MM.1S (cell line): ENCODE measurements at places on chromosomes 1 and 21.

DNA sequence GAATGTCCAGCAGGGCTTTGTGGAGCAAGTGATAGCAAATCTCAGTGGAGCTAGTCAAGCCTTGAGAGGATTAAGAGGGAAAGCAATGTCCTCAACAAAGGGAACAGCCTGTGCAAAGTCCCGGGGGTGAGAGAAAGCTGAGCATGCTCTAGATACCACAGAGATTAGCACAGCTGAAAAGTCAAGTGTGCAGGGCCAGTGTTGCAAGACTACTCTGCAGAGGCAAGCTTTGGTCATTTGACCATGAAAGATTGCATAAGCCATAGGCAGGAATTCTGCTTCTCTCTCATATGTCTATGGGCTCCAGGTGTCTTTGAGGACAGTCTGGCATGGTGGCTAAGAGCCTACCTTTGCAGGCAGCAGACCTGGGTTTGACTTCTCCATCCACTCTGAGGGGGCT is 181.0 kb upstream of the JUN start:
- H3K27ac ChIP-seq, result no peak overlapping the region
- no peaks in the 10 kb centered on the region for H3K27me3 ChIP-seq
- H3K36me3 ChIP-seq, result no peaks in the 10 kb centered on the region
- DNase-seq, result no peak
- no peak overlapping the region for H3K4me3 ChIP-seq
- peaks cover 31% of the 10 kb centered on the region for H3K4me1 ChIP-seq

GRCh38 chr1:41446851-41447610 is 37.5 kb downstream of the EDN2 start:
- no peaks in the 10 kb centered on the region for H3K4me1 ChIP-seq
- H3K4me3 ChIP-seq, result no peak overlapping the region
- DNase-seq, result no peak
- no peak overlapping the region for H3K27ac ChIP-seq
- 0 out of 2 replicates have a peak, but pooled peaks cover 5% of the 10 kb centered on the region for H3K27me3 ChIP-seq
- no peaks in the 10 kb centered on the region for H3K36me3 ChIP-seq

DNA sequence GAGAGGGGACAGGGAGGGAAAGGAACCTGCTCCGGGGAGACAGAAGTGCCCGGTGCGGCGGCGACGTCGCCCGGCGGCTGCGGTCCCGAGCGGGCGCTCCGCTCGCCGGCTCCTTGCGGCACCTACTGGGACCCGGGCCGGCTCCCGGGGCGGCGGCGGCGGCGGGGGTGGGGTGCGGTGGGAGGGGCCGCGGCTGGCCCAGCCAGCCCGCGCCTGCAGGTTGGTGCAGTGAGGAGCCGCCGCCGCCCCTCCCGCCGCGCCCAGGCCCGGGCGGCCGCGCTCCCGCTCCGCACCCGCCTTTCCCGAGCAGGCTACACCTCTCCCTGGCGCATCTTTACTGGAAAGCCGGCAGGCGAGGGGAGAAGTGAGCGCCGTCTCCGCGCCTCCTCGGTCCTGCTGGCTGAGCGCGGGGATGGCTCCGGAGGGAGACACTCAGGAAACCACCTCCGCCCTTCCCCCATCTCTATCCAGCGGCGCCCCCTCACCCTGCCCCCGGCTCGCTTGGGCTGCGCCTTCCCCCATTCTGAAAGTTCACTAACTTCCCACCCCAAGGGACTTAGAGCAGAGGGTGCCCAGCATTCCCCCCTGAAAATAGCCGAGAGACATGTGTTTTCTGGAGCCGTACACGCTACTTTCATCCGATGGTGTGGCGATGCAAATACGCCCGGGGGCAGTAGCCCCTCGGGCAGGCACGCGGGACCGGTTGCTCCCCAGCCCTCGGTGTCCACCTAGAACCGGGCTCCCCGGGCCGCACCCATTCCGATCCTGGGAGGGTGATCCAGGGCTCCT is at the start of gene PLD5:
Gene PLD5, minus strand, starts transcription at position 127 of the 789 bp plus-strand sequence.
- H3K27me3 ChIP-seq, result no peaks in the 10 kb centered on the region
- no peak within 1 kb of the TSS for H3K27ac ChIP-seq
- H3K4me1 ChIP-seq, result no peaks in the 10 kb centered on the region
- no peaks in the 10 kb centered on the region for H3K36me3 ChIP-seq

DNA sequence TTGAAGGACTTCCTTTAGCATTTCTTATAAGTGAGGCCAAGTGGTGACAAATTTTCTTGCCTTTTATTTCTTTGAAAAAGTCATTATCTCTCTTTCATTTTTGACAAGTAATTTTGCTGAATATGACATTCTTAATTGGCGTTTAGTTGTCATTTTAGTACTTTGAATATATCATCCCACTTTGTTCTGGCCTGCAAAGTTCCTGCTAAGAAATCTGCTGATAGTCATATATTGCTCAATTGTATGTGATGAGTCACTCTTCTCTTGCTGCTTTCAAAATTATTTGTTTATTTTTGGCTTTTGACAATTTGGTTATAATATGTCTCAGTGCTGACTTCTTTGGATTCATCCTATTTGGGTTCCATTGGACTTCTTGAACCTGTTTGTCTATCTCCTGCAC is 312.6 kb downstream of the DUSP10 start:
- no peaks in the 10 kb centered on the region for H3K27me3 ChIP-seq
- no peak overlapping the region for H3K4me3 ChIP-seq
- no peaks in the 10 kb centered on the region for H3K36me3 ChIP-seq
- no peak for DNase-seq
- H3K27ac ChIP-seq, result no peak overlapping the region

GRCh38 chr1:83905315-83905907 is 93.5 kb downstream of the TTLL7 start:
- H3K36me3 ChIP-seq, result no peaks in the 10 kb centered on the region
- H3K4me3 ChIP-seq, result no peak overlapping the region
- peak; percentile 8 for DNase-seq
- no peak overlapping the region for H3K27ac ChIP-seq

DNA sequence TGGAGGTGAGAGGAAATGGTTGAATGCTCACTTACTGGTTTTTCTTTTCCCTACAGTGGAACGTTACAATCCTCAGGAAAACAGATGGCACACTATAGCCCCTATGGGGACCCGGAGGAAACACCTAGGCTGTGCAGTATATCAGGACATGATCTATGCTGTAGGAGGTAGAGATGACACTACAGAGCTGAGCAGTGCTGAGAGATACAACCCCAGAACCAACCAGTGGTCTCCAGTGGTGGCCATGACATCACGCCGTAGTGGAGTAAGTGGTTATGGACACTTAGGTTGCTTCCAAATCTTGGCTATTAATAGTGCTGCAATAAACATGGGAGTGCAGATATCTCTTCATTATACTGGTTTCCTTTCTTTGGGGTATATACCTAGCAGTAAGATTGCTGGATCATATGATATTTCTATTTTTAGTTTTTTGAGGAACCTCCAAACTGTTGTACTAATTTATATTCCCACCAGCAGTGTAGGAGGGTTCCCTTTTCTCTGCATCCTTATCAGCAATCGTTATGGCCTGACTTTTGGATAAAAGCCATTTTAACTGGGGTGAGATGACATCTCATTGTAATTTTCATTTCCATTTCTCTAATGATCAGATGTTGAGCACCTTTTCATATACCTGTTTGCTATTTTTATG is 48.8 kb upstream of the DARS2 start:
- H3K36me3 ChIP-seq, result no peaks in the 10 kb centered on the region
- no peaks in the 10 kb centered on the region for H3K4me1 ChIP-seq
- no peak overlapping the region for H3K27ac ChIP-seq

DNA sequence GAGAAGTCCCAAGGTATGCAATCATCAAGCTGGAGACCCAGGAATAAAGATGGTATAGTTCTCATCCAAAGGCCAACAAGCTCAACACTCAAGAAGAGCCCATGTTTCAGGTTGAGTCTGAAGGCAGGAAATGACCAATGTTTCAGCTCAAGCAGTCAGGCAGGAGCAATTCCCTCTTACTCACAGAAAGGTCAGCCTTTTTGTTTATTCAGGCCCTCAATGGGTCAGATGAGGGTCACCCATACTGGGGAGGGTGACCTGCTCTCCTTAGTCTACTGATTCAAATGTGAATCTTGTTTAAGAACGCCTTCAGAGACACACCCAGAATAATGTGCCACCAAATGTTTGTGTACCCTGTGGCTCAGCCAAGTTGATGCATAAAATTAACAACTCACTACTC is 262.4 kb downstream of the USP25 start:
- H3K4me3 ChIP-seq, result no peak overlapping the region
- no peak overlapping the region for H3K27ac ChIP-seq
- H3K27me3 ChIP-seq, result no peaks in the 10 kb centered on the region
- H3K4me1 ChIP-seq, result no peaks in the 10 kb centered on the region
- H3K36me3 ChIP-seq, result no peaks in the 10 kb centered on the region

DNA sequence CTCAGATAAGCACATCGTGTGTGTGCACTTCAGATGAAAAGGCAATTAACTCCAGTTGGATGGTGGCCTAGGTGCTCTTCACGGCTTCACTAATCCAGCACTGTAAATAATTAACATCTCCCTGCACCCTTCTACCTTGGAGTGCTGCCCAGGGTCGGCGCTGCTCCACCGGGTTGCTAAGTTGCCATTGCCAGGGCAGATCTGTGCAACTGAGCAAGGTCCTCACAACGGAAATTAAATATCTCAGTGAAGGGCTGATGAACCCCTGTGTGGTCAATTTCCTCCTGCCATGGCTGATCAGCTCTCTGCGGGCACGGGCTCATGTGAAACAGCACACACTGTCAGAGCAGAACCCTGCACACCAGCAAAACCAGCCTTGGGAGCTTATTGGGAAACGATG is 63.2 kb downstream of the SYDE2 start:
- H3K36me3 ChIP-seq, result no peaks in the 10 kb centered on the region
- no peak for DNase-seq
- H3K27me3 ChIP-seq, result no peaks in the 10 kb centered on the region
- H3K4me3 ChIP-seq, result no peak overlapping the region
- H3K27ac ChIP-seq, result no peak overlapping the region
- no peaks in the 10 kb centered on the region for H3K4me1 ChIP-seq

DNA sequence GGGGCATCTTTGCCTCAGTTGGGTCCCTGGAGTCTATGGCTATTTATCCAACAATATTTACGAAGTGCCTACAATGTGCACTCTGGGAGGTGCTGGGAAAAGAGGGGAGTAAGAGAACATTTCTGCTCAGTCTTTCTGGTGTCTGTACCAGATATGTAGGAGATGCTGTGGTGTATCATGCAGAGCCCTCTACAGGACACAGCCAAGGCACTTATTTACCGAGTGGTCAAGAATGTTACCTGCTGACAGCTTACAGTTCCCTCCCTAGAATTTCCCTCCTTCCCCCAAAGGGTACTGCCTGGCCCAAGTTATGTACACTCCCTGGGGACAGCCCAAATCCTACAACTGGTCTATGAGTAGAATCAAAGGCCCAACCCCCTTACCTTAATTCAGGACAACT is 177.7 kb downstream of the C1orf94 start:
- no peaks in the 10 kb centered on the region for H3K4me1 ChIP-seq
- no peak overlapping the region for H3K4me3 ChIP-seq
- H3K27ac ChIP-seq, result no peak overlapping the region
- H3K27me3 ChIP-seq, result peaks cover 21% of the 10 kb centered on the region
- DNase-seq, result no peak

DNA sequence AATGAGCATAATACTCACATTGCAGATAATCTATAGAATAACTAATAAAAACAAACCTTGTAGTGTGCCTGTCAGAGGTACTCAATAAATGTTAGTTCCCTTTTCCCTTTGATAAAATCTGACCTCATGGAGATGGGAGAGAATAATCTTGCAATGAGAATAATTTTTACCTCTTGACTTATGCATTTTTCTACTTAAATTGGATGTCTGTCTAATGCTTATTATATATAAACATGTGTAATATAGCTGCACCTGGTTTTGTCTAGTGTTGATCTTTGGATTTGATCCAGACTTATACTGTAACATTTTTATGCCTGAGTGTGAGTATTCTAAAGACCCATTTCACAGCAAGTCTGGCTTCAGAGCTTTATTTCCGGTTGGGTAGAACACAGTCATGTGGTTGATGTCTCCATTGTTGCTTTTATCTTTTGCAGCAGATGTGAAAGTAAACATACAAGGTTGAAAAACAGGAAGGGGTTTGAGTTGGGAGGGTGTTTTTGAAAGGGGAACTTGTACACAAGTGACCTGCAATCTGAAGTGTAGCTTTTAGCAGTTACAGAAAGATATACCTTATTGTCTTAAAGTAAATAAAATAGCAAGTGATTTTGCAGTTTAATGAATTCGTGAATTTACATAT is 12.4 kb downstream of the EPB41 start:
- peak overlapping the region; percentile 72; the same call in 1 of the 2 replicates for H3K27ac ChIP-seq
- H3K27me3 ChIP-seq, result no peaks in the 10 kb centered on the region
- H3K4me3 ChIP-seq, result peak overlapping the region; percentile 33
- peak; percentile 90 for DNase-seq
- no peaks in the 10 kb centered on the region for H3K36me3 ChIP-seq
